ENCODE measurements at places on chromosomes 4 and X.

GRCh38 chr4:177235026-177235425, 74.6 kb upstream of the NEIL3 start:
- DNase-seq = no peak

DNA sequence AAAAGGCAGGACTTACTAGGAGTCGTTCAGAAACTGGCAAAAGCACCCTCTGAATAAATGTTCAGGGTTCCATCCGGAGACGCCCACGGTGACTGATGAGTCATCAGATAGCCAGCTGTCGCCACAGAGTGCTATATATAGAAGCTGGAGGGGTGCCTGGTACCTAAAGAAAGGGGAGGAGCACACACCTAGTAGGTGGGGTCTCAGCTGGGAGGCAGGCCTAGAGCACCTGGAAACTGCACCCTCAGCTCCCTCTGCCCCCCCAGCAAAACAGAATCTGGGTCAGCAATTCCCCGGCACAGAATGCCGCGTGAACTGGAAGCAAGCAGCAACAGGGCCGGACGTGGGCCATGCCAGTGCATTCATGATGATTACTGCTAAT, 242.0 kb downstream of the BCOR start:
- DNase-seq = peak; percentile 52

- DNase-seq = no peak
Measured at GRCh38 chrX:69627744-69628143, 11.8 kb downstream of the EDA start.

DNA sequence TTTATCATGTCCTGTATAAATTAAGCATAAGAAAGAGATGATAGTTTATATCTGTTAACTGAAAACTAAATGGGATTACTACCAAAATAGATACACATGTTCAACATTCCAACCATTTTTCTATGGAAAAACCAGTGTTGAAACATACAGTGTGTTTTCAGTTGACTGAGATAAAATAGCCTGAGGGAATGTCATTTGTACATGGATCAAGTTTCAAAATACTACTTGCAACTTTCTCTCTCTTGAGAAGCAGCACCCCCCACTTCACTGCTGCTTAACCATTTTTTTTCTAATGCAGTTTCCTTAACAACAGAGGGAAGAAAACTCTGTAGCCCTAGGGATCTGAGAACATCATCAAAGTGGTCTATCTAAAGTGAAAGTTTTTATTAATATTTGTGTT, 70.8 kb downstream of the NPNT start:
- DNase-seq = no peak

GRCh38 chrX:150049647-150050046, 111.4 kb upstream of the EOLA2 start:
- DNase-seq = no peak

- no peak for DNase-seq
Measured at GRCh38 chr4:14856934-14857235, 145.4 kb upstream of the CPEB2 start.

- DNase-seq = no peak
Measured at GRCh38 chrX:31523884-31524536, 452.2 kb upstream of the FTHL17 start.

DNA sequence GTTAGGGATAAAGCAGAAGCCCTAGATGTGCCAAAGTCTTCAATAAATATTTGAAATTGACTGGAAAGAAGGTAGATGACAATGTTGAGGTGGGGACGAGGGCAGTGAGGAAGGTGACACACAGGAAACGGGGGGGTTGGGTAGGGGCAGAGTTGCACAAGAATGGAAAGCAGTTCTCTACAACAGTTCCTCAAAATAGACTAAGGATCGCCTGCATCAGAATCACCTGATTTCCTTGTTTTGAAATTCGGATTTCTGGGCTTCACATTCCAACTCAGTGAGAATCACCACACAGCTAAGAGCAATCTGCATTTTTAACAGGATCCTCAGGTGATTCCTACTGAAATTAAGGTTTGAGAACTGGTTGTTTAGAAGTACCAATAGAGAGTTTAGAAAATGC, 70.6 kb downstream of the ARFIP1 start:
- no peak for DNase-seq

DNA sequence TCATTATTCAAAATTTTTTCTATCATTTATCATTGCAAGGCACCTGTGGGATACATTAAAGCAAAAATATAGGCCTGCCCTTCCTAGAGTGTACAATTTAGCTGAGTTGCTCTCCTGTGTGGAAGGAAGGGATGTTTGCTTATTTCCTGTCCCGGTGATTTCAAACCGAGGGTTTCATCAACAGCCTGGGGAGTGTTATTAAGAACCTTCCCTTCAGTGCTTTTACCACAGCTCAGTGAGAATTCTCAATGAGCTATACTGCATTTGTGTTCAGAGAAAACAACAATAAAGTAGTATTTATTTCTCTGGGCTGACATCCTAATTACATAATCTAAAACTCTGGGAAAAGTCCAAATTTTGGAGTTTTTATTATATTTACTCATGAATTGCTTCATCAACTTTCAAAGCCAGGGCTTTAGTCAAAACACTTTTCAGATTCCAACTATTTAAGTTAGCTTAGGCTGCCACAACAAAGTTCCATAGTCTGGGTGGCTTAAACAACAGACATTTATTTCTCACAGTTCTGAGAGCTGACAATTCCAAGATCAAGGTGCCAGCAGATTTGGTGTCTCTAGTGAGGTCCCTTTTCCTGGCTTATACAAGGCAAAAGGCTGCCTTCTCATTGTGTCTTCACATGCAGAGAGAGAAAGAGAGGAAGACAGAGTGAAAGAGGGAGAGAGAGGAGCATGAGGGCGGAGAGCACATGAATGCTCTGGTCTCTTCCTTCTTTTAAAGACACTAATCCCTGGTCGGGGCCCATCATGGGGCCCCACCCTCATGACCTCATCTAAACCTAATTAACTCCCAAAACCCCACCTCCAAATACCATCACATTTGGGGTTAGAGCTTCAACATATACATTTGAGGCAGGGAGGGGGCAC, 62.6 kb downstream of the MMRN1 start:
- no peak for DNase-seq

GRCh38 chr4:85611661-85612060, 136.7 kb downstream of the ARHGAP24 start:
- no peak for DNase-seq

- DNase-seq = no peak
Measured at GRCh38 chrX:139936259-139936658, 3.4 kb upstream of the ATP11C start.

DNA sequence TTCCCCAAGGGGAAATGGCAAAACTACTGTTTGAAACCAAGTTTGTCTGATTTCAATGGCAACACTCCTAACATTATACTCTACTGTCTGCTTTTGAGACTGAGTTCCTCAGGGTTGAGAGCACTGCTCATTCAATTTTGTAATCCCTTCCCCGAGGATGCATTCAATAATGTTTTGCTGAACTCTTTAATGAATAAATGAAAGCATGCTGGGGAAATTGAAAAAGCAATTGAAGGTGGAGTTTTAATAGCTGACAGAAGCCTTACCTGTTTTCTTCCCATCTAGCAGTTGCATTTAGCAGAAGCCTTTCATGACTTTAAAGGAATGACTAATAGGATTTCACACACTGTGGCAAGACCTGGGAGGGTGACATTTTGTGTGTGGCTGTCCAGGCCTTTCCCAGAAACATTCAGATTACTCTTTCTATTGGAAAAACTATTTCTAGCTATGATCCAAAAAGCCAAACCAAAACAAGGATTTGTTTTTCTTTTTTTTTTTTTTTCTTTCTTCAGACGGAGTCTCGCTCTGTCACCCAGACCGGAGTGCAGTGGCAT, 45.1 kb downstream of the DTHD1 start:
- DNase-seq = no peak

- DNase-seq = no peak
Measured at GRCh38 chr4:84498203-84498934, 723 bp downstream of the NKX6-1 start.

- no peak for DNase-seq
Measured at GRCh38 chr4:151524610-151525009, 115.6 kb downstream of the FHIP1A start.

- no peak for DNase-seq
Measured at GRCh38 chrX:104195489-104196084, 29.3 kb downstream of the FAM199X start.

DNA sequence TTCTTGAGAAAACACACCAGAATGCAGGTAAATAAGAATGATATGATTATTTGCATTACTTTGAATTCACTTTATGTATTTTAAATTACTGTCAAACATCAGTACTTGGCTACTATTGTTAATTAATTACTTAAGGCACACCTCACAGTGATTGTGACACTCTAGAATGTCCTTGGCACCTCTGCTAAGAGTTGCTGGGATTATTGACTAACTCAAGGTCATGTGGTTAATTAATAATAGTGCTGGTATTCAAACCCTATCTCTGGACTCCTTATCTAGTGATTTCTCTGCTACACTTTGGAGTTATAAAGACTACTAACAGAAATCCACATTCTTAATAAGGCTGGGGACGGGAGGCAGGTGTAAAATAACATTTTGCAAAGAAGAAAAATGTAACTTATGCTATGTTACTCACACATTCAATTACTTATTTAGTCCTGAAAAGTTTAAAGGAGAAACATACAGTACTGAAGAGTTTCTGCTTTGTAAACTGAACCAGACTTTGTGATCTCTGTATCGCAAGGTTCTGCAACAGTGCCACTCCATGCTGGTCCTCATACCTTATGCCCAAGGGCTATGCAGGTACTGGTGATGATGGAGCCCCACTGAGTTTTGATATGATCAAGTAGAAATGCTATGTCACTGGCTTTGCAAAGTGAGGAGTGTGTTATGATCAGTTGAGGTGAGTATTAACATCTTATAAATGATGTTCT, 242.7 kb downstream of the MID1IP1 start:
- DNase-seq = no peak

GRCh38 chr4:37885496-37885895, 5.4 kb upstream of the TBC1D1 start:
- no peak for DNase-seq

DNA sequence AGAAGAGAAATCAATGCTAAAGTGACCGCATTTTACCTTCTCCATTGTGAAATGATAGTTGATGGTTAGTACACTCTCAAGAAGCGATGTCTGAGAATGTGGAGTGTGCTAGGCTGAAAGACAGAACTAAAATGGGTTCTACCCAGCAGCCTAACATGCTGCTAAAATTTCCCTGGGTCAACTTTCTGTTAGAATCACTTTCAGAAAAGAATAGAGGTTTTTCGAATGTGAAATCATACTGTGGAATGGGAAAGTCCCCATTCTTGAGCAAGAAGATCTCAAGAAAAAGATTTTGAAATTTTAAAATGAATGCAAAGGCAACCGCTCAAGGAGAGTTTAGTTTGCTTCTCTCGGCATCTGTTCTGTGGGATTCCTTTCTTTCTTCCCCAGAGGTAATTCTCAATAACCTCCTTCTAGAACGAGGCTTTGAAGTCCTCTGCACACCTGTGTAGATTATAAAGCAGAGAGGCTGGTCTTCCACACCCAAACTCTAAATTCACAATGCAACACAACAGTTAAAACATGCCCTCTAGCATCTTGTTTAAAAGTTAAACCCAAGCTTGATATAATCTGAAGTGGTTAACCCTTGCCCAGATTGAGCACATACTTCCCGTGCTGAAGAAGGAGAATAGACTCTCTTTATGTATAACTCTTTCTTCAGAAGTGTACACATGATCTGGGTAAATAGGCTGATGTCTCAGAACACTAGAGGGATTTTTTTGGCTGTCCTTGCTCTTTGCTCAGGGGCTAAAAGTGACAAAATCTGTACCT, 208.7 kb upstream of the KLF3 start:
- no peak for DNase-seq

- DNase-seq = no peak
Measured at GRCh38 chr4:79679859-79680258, 271.8 kb upstream of the GK2 start.

DNA sequence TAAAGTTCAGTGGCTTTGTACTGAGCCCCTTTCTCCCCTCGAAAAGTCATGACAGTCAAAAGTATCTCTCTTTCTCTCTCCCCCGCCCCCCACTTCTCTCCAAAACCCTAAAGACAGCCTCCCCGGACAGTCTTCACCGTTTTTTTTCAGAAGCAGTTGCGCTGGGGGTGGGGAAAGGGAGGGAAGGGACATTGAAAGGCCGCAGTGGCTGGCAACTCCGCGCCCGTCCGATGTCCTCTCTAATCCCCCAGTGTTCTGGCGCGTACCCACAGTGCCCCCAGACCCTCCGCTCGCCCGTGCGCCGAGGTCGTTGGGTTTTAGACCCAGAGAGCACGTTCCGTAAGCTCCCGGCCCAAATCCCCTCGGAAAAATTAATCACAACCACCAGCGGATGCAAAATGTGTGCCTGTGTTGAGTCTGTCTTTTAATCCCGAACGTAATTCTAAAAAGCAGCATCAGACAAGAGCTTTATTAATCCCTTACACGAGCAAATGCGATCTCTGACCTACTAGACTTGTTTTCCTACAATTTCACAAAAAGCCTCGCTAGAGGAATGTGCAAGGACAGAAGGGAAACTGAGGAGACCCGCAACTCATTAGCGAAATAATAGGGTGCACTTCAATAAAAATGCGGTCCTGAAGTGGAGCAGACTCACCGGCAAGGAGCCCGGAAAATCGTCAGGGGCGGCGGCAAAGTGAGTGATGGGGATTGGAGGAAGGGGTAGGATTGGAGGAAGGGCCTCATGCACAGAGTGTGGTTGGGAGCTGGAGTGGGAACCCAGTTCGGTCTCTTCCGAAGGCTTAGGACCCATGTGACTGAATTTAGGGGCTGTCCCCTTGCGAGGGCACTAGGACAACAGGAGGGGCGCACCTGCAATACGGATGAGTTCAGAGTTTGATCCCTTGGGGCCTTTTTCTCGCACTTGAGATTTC, 12.2 kb upstream of the PRDM8 start:
- no peak for DNase-seq

DNA sequence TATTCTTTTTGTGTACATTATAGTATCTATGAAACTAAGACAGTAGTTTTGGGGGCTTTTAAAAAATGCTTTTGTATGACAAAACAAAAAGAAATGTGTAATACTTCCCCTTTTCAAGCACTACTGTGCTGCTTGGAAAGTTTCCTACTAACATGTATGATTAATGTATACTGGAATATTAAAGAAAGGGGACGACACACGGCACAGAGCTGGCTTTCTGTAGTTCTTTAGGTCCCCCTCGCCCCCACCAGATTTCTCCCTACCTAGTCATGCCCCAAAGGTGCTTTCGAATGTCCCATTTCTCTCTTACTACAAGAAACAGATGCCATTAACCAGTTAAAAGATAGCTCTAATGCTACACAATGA, 1.6 kb upstream of the AP1S2 start:
- DNase-seq = no peak

- DNase-seq = no peak
Measured at GRCh38 chrX:10597871-10598270, 22.5 kb downstream of the MID1 start.

GRCh38 chr4:171242831-171243230, 570.4 kb upstream of the GALNTL6 start:
- no peak for DNase-seq

GRCh38 chrX:17046478-17047097, 100.1 kb downstream of the REPS2 start:
- no peak for DNase-seq

DNA sequence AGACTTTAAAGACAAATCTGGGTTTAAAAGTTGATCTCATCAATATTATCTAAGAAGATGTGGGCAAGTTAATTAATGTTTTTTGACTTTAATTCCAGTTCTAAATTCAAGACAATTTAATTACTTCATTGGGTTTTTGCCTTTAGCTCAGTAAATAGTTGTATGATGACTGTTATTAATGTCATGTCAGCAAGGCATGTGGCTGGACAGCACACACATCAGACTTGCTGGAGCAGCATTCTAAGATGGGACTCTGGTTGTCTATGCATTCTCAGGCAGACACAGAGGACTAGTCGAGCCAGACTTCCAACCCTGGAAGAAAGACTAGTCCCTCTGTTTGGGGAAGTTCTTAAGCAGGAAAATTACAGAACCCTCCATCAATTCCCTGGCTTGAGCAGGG, 180.7 kb upstream of the GK2 start:
- no peak for DNase-seq

Measured in stimulated activated CD8-positive, alpha-beta memory T cell treated with anti-CD3 and anti-CD28 coated beads, Interleukin-4, amount 100 ng/mL, for 4 hours (primary cell).